Activated naive CD4-positive, alpha-beta T cell treated with Interleukin-2 at 50 U/mL for 16 hours (primary cell): ENCODE measurements at places on chromosomes 1 and 21.

DNA sequence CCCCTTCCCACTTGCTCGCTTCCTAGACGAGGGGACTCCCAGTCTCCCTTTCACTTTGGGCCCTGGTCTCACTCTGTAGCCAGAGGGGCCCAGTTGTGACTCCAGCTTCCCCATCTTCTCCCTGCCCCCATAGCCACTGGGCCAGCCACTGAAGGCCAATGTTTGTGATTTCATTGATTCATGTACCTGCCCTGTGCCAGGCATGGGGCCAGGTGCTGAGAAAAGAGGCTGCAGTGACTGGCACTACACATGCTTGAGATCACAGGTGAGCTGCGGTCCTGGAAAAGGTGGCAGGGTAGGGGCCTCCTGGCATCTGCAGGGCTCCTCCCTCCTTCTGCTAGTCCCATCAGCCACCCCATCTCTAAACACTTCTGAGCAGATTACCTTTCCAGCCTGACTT, 345.3 kb upstream of the VAMP3 start:
- DNase-seq, result no peak

DNA sequence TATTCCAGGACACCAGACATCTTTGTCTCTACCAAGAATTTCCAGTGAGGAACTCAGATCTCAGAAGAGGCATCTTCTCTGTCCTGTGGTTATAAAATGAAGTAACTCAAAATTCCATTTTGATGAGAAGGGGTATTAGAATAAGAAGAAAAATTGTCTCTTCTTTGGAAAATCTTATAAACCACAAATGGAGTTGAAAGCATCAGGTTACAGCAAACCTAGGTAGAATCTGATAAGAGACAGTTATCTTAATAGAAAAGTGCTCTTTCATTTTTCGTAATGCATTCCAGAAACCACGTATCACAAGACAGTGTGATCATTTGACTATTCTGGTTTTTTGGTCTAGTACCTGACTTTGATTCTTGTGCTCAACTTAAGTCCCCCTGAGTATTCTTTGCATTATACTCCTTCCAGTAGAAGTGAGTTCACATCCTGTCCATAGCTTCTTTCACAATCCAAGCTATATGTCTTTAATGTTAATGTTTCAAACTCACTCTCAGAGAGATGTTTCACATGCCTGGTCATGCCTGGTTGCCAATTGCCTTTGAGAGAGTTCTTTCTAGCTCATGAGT, 120.9 kb upstream of the PRDX6 start:
- no peak for DNase-seq

- peak; percentile 41 for DNase-seq
Observed at GRCh38 chr1:155064111-155064831, 731 bp downstream of the EFNA4 start.

GRCh38 chr21:44425307-44425894, 29.9 kb upstream of the LRRC3 start:
- no peak for DNase-seq

DNA sequence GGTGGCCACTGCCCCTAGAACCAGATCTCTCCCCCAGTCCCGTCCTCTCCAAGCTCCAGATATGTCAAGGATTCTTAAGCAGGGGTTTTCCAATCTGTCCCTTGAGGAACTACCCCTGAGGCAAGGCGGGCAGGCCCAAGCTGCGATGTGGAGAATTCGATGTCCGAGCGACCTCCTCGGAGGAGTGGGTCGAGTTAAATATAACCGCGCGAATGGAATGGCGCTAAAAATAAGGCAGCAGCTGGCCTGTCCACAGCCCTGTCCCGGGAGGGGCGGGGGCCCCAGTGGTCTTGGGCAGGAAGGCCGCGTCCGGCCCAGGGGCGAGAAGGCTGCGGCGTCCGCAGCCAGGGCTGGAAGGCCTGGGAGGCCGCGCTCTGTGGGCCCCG, 5.8 kb upstream of the FOXD3 start:
- no peak for DNase-seq

GRCh38 chr1:10707208-10707607, 89.2 kb downstream of the CASZ1 start:
- DNase-seq, result no peak

- DNase-seq, result no peak
Observed at GRCh38 chr1:44353604-44354003, 1.5 kb downstream of the ERI3 start.

DNA sequence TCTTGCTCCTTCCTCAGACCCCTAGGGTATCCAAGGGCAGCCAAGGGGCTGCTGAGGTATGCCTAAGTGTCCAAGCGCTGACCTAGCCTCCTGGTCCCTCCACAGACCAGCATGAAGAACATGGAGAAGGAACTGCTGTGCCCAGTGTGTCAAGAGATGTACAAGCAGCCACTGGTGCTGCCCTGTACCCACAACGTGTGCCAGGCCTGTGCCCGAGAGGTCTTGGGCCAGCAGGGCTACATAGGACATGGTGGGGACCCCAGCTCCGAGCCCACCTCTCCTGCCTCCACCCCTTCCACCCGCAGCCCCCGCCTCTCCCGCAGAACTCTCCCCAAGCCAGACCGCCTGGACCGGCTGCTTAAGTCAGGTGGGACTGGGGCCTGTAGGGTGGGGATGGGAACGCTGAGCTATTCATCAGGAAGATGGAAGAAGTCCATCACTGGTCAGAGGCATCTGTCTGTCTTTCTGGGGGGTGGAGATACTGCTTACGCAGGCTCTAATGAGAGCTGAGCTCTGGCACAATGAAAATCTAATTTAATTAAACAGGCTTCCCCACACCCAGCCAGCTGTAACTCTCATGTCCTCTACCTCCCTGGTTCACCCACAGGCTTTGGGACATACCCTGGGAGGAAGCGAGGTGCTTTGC, 1.8 kb downstream of the TRIM46 start:
- DNase-seq, result no peak

DNA sequence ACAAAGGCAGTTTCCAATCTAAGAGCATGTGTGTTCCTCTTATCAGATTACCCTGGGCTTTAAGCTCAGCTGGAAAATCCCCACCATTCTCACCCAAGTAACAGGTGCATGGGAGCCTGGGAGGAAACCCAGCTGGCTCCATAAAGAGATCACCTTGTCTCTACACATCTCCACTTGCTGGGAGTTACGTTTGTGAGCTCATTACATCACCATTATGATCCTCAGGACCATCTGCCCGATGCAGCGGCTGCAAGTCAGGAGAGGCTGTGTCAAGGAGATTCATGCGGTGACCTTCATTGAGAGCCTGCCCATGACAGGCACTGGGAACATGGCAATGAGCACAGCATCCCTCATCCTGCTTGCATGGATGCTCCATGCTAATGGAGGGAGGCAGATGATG, 618.0 kb downstream of the NPHP4 start:
- DNase-seq, result no peak

- DNase-seq, result peak; percentile 75
Observed at GRCh38 chr1:2194319-2194897, at the start of gene FAAP20. TSS of gene FAAP20 (minus strand) at chr1:2194772. CDS start at chr1:2194749, 23 bp downstream.

DNA sequence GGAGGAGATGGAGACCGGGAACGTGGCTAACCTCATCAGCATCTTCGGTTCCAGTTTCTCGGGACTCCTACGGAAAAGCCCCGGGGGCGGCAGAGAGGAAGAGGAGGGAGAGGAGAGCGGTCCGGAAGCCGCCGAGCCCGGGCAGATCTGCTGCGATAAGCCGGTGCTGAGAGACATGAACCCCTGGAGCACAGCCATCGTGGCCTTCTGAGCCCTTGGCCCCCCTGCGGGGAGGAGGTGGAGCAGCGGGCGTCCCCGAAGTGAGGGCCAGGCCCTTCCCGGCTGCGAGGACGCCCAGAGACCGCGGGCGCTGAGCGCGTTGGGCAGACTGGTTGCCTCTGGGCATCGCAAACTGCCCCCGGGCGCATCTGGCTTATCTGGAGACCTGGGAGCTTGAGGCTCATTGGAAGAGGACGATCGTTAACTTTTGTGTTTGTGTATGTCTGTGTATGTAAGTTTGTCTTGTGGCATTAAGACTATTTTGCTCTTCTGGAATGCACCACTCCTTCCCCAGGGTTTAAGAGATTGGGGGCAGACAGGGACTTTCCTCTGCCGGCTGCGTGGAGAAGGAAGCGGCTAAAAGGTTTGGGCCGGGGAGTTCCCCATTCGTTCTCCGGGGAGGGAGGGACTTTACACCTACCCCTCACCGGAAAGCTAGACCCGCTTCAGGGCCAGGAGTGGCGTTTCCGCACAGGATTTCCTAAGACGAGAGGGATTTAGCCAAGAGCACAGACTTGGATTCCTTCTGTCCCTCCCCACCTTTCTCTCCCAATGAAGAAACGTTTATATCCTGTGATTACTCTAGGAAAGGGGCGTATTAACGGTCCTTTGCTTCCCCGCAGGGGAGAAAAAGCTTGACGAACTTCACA, 1.4 kb downstream of the IER5 start:
- DNase-seq, result peak; percentile 80
